ENCODE measurements at places on chromosomes 5 and 9.

- DNase-seq = no peak
Observed at GRCh38 chr9:70257991-70258691, 637 bp upstream of the SMC5 start.

GRCh38 chr5:143932584-143932983 lies 120.6 kb downstream of the HMHB1 start:
- DNase-seq = no peak

GRCh38 chr5:144463481-144464223 lies 293.0 kb downstream of the KCTD16 start:
- DNase-seq = no peak

DNA sequence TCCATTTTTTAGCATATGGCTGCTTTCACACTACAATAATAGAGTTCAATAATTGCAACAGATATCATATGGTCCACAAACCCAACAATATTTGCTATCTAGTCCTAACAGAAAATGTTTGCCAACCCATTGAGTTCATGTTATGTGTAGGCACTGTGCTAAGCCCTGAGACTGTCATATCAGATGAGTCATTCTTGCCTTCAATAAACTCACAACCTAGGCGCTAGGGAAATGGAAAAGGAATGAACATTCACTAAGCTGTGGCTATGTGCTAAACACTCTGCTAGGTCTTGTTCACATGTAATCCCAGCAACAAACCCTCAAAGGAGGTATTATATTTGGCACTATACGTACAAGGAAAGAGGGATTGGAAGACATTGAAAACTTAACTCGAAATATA lies 8.4 kb upstream of the TIMD4 start:
- no peak for DNase-seq

DNA sequence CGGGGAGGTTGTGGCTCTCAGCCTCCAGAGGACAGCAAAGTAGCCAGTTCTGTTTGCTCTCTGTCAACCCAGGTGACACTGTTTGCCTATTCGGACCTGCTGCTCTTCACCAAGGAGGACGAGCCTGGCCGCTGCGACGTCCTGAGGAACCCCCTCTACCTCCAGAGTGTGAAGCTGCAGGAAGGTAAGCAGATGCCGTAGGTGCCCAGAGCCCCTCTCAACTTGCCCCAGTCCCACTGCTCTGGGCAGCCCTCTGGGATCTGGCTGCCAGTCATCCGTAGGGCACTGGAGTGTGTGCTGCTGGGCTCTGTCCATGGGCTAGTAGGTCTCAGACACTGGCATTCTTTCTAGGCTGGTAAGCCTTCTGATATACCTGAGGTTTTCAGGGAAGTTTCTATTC lies 59.3 kb downstream of the RGS3 start:
- DNase-seq = no peak

GRCh38 chr5:110917161-110917875 lies 154.2 kb upstream of the TSLP start:
- peak; percentile 46 for DNase-seq

DNA sequence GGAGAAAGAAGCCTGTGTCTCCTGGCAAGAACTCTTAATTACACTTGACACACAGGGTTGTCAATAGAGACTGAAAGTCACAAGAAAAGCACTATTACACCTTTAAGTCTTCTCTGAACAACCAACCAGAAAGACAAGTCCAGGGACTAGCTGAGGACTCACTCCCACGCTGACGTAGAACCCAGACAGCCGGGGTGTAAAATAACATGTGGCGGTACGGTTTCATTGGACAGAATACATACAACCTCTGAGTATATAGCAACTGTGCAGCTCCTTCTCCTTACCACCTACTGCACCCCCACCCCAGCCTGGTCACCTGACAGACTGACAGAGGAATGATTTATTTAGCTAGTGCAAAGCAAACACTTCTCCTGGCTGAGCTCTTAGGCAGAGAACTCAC lies 103.4 kb upstream of the RASEF start:
- no peak for DNase-seq

GRCh38 chr5:83767409-83767992 lies 46.8 kb upstream of the HAPLN1 start:
- DNase-seq = peak; percentile 3

- no peak for DNase-seq
Observed at GRCh38 chr5:90632791-90633190, 74.2 kb downstream of the ADGRV1 start.

GRCh38 chr9:128587453-128587852 lies 35.1 kb downstream of the SPTAN1 start:
- no peak for DNase-seq

Measured in HT1080 (cell line).